ENCODE measurements at places on chromosomes 7 and 10.

DNA sequence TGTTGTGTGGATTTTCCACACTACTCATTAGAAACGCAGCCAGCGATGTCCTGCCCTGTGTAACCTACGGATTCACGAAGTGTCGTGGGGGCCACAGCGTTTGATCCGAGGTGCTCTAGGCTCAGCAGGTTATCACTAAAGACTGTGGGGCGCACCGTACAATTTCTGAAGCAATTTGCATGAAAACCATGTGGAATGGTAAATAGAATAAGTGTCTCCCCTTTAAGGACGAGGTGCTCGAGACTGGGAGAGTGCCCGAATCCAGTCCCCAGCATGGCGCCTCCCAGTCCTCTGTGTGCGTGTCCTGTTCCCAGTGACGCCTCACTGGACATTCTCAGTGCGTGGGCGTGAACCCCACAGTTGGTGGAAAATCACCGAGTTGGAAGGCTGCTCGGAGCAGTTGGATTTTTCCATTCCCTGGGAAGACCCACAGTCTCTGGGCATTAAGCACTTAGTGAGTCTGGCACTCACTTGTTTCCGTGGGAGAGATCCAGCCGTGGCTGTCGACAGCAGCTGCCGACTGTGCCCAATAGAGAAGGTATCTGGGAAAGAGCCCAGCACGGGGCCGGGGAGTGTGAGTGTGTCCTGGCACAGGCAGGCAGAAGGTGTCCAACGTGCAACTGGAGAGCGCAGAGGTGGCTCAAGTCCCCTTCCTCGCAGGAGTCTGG lies 37.0 kb downstream of the PFKP start:
- DNase-seq: no peak

GRCh38 chr7:20320322-20320721 lies 10.4 kb upstream of the ITGB8 start:
- peak; percentile 40 for DNase-seq

- no peak for DNase-seq
Measured at GRCh38 chr7:55983537-55983936, 19.2 kb downstream of the NIPSNAP2 start.

GRCh38 chr10:792792-793100 lies 103.3 kb upstream of the DIP2C start:
- DNase-seq: peak; percentile 55

Data from astrocyte of the spinal cord (primary cell).